ENCODE measurements at places on chromosomes 2 and 18.

DNA sequence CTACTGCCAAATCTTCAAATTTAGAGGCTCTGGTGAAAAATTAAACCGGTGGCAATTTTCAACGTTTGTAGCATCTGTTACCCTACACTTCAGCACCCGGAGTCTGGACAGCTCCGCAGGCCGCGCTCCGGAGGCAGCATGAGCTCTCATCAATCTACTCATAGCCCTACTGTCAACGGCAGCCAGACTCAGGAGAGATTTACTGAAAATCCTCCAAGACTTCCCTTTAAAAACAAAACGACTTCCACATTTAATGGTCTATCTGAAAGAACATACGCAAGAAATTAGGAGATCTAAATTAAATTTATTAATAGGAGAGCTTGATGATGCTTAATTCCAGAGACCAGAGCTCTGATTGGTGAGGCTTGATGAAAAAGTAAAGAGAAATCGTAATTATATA is 970 bp upstream of the ADCYAP1 start:
- DNase-seq: peak; percentile 57
- no peak overlapping the region for H3K27ac ChIP-seq
- H3K27me3 ChIP-seq: peaks cover 97% of the 10 kb centered on the region
- 0 out of 2 replicates have a peak, but pooled peaks cover 4% of the 10 kb centered on the region for H3K4me1 ChIP-seq

DNA sequence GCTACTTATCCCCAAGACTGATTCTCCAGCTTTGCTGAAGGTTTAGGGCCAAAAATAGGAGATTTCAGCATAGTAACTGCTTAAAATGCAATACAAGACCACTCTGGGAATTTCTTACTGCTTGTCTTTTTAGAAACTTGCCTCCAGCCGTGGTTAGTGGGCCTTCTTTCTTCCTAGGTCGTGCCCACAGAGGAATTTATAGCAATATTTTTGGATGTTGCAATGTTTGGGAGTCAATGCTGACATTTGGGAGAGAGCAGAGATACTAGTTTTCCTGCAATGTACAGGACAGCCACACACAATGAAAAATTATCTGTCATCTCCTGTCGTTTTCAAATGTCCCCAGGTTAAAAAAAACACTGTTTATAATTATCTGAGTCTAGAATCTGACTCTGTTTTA is 25.6 kb upstream of the CERS6 start:
- no peaks in the 10 kb centered on the region for H3K27me3 ChIP-seq
- no peaks in the 10 kb centered on the region for H3K36me3 ChIP-seq
- H3K4me3 ChIP-seq: no peak overlapping the region
- no peak overlapping the region for H3K27ac ChIP-seq
- H3K4me1 ChIP-seq: no peaks in the 10 kb centered on the region

- no peak overlapping the region for H3K4me3 ChIP-seq
- H3K4me1 ChIP-seq: no peaks in the 10 kb centered on the region
- DNase-seq: no peak
- H3K27ac ChIP-seq: no peak overlapping the region
- H3K36me3 ChIP-seq: no peaks in the 10 kb centered on the region
Measured at GRCh38 chr2:210727549-210727948, 171.2 kb downstream of the CPS1 start.

GRCh38 chr2:177675825-177676224 is 283.3 kb downstream of the AGPS start:
- no peaks in the 10 kb centered on the region for H3K36me3 ChIP-seq
- H3K4me1 ChIP-seq: no peaks in the 10 kb centered on the region
- H3K4me3 ChIP-seq: no peak overlapping the region
- no peak for DNase-seq

- no peaks in the 10 kb centered on the region for H3K27me3 ChIP-seq
- peaks cover 3% of the 10 kb centered on the region for H3K36me3 ChIP-seq
- peak overlapping the region; percentile 21 for H3K27ac ChIP-seq
- peaks cover 42% of the 10 kb centered on the region for H3K4me1 ChIP-seq
Measured at GRCh38 chr2:188303363-188304031, 11.8 kb downstream of the GULP1 start.

GRCh38 chr2:18506883-18507509 is 53.5 kb downstream of the RDH14 start:
- no peak for DNase-seq
- no peak overlapping the region for H3K27ac ChIP-seq
- no peak overlapping the region for H3K4me3 ChIP-seq
- no peaks in the 10 kb centered on the region for H3K27me3 ChIP-seq
- H3K4me1 ChIP-seq: no peaks in the 10 kb centered on the region
- H3K36me3 ChIP-seq: no peaks in the 10 kb centered on the region

GRCh38 chr2:182818925-182819324 is 47.5 kb downstream of the FRZB start:
- H3K27me3 ChIP-seq: peaks cover 14% of the 10 kb centered on the region
- H3K27ac ChIP-seq: no peak overlapping the region
- H3K4me3 ChIP-seq: no peak overlapping the region
- no peaks in the 10 kb centered on the region for H3K4me1 ChIP-seq
- DNase-seq: no peak

- H3K36me3 ChIP-seq: no peaks in the 10 kb centered on the region
- no peak overlapping the region for H3K4me3 ChIP-seq
- H3K27me3 ChIP-seq: no peaks in the 10 kb centered on the region
- no peak for DNase-seq
- no peaks in the 10 kb centered on the region for H3K4me1 ChIP-seq
- H3K27ac ChIP-seq: no peak overlapping the region
Measured at GRCh38 chr2:30631051-30631671, 176.1 kb downstream of the CAPN13 start.

DNA sequence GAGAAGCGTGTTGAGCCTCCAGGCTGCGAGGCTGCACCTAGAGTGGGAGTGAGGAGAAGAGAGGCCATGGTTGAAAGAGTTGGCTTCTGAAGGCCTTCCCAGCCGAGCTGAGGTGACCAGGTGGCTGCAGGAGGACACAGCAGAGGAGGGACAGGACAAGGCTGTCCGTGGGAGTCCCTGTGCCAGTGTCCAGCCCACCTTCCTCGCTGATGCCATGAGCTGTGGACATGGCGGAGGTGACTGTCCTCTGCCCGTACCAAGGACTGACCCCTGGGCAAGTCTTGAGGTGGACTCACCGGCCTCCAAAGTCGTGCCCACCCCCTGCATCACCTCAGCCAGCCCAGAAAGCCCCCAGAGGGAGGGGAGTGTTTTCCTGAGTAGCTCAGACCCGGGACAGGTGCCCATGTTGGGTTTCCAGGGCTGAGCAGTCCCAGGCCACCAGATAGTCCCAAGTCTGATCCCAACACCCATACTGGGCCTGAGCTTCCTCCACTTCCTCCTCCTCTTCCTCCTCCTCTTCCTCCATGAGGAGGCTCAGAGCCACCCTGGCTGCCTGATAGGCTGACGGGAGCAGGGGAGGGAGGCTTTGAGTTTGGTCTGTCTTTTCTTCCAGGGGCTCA is 43.0 kb upstream of the FOSL2 start:
- no peak overlapping the region for H3K4me3 ChIP-seq
- no peak overlapping the region for H3K27ac ChIP-seq
- H3K27me3 ChIP-seq: no peaks in the 10 kb centered on the region
- no peaks in the 10 kb centered on the region for H3K4me1 ChIP-seq
- DNase-seq: no peak

Measured in PC-3 (cell line).